ENCODE measurements at places on chromosomes 1 and 21. TPM values are rescaled to one million over a fixed set of nuclear protein-coding genes. Genes with fewer than 3 reads are reported as not detected.

DNA sequence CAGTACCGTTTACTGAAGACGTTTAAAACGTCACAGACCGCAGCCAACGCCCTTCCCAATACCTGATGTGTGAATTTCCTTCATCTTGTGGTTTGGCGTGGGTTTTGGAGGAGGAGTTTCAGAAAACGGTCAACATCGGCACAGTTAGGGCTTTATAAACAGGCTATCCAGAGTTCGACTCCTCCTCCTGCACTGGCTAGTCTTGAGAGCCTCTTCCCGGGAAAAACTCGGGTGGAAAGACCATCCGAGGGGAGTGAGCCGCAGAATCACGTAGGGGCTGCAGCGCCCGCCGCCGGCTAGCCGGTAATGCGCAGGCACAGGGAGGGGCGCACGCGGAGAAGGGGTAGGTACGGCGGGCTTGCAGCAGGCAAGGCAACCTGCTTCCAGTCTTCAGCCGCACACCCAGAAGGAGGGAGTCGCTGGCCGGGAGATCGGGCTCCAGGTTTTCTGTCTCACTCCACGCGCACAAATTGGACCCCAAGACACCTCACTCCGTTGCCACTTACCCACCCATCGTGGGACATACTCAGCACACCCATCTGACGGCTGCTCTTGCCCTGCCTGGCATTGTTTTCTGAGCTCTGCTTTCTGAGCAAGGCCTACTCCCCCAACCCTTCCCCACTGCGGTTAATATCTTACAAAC, 25.4 kb downstream of the SLC19A2 start:
- DNase-seq = peak; percentile 85

DNA sequence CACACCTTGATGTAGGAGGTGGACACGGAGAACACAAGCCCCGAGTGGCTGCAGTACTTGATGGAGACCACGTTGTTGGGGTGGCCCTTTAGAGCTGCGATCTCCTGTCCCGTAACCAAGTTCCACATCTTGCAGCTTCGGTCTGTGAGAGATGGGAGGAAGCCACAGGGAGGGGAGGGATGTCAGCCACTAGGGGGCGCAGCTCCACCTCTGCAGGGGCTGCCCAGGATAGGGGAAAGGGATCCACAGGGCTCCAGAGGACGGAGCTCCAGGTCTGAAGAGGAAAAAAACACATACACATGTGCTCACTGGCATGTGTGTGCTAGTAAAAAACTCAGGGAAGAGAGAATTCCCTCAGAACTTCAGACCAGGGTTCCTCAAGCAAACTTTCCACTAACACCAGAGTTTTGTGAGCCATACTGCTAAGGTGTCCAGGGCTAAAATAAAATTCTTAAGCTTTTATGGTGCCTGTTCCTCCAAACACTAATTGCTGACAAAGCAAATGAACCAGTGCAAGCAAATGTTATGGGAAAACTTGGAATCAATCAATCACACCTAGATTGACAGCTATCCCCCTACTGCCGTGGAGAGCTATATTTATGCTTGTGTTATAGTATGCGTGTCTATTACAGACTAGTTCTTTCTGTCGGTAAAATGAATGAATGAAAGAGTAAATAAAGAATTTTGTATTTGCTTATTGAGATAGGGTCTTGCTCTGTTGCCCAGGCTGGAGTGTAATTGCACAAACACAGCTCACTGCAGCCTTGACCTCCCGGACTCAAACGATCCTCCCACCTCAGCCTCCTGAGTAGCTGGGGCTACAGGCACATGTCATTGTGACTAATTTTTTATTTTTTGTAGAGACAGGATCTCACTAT, 43.7 kb downstream of the KIF21B start:
- peak; percentile 1 for DNase-seq

Gene G0S2
- total RNA-seq = 301 TPM

Gene CA6
- total RNA-seq = not detected

DNA sequence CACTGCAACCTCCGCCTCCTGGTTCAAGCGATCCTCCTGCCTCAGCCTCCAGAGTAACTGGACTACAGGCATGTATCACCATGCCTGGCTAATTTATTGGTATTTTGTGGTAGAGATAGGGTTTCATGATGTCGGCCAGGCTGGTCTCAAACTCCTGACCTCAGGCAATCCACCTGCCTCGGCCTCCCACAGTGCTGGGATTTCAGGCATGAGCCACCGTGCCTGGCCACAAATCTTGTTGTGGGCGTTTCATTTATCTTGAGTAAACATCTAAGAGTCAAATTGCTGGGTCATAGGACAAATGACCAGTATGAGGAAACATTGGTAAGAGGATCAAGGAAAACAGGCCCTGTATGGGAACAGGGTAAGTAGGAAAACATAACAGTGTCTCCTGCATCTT, 17.9 kb downstream of the TMEM200B start:
- DNase-seq = no peak

Gene SKI
- 8.4 TPM for total RNA-seq

DNA sequence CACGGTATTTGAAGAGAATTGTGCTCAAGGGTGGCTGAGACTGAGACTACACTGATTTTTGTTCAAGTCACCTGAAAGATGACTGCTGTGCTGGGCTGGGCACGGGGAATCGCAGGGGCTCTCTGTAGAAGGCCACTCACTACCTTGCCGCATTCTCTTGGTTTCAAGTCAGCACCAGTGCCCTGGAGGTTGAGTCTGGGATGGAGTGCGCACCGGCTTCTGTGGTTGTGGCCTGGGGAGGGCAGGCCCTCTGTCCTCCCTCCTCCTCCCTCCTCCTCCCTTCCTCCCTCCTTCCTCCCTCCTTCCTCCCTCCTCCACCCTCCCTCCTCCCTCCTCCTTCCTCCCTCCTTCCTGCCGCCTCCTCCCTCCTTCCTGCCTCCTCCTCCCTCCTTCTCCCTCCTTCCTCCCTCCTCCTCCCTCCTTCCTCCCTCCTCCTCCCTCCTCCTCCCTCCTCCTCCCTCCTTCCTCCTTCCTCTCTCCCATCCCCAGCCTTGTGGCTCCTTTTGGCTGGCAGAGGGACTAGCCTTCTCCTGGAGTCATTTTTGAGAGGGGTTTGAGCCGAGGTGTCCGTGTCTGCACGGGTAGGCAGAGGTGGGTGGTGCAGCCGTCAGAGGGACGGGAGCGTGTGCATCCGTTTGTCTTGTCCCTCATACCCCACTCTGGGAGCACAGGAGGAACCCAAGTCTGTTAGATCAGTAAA, 9.5 kb downstream of the RER1 start:
- no peak for DNase-seq

GRCh38 chr1:74427681-74428080, 84.7 kb downstream of the LRRC53 start:
- no peak for DNase-seq

DNA sequence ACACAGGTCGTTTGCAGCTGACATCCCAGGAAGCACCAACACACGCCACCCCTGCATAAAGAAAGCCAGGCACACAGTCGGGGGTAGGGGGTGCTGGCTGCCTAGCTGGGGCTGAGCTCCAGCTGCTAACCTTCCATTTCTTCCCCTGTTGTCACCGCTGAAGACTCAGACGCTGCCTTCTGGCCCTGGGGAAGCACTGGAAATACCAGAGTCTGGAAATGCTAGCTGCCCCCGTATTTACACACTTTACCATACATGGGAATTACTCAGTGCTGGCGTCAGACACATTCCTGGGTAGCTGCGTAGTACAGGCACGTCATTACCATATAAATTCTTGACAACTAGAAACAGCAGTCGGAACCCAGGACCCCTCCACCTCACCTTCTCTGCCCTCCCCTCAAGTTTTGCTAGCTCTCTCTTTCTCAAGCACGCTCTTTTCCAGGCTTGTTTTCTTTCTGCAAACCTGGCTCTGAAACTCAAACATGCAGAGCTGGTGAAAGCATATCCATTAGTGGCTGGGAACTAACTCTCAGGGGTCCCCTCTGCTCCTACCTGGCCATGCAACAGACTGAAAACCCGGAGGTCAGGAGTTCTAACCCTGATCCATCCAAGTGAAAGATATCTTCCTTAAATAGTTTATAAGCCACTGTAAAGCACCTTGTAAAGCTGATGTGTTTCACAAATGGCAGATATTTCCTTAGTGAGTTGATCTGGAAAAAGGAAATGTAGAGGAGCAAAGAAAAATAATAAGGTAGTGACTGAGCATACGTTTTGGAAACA, 3.3 kb downstream of the CSRP1 start:
- peak; percentile 97 for DNase-seq

- DNase-seq = no peak
Observed at GRCh38 chr21:44637018-44637850, at the start of gene KRTAP10-10. TSS of gene KRTAP10-10 (plus strand) at chr21:44637356. CDS start at chr21:44637418, 62 bp downstream.

Gene SPATA45
- total RNA-seq = not detected

- DNase-seq = no peak
Observed at GRCh38 chr1:153527683-153528040, 8.1 kb downstream of the S100A6 start.

Gene RIMS3
- 0.26 TPM for total RNA-seq

Gene FAM76A
- total RNA-seq = 14.7 TPM

- DNase-seq = no peak
Observed at GRCh38 chr1:45583666-45584350, at the start of gene NASP. TSS of gene NASP (plus strand) at chr1:45584041. CDS start at chr1:45584147, 106 bp downstream.

- DNase-seq = no peak
Observed at GRCh38 chr1:184191181-184191621, 139.7 kb downstream of the TSEN15 start.

GRCh38 chr1:31031330-31032143, 34.0 kb downstream of the PUM1 start:
- DNase-seq = no peak

DNA sequence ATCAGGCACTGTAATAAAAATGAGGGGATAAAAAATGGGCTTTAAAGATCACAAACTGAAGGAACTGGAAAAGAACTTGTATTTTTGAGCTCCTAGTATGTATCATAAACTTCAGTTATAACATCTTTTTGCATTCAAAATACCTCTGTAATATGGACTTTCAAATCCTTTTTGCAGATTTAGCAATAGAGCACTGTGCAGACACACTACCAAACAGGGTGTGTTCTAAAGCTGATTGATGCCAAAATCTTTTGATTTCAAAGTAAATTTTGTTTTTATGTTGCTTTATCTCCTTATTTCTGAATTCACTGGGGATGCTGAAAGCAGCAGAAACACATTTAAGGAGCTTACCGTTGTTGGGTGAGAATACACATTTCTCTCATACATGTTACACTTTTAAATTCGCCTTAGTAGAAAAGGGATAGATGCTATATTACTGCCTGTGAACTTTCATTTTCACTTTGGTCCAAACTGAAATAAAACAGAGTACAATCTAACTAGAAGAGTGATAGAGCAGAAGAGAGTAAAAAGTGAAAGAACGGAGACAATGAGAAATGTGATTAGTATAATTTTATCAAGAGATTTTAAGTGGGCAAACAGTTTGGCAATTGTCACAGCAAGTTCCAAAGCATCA, 1126.6 kb downstream of the BRINP3 start:
- no peak for DNase-seq

Gene HPCA
- not detected for total RNA-seq

DNA sequence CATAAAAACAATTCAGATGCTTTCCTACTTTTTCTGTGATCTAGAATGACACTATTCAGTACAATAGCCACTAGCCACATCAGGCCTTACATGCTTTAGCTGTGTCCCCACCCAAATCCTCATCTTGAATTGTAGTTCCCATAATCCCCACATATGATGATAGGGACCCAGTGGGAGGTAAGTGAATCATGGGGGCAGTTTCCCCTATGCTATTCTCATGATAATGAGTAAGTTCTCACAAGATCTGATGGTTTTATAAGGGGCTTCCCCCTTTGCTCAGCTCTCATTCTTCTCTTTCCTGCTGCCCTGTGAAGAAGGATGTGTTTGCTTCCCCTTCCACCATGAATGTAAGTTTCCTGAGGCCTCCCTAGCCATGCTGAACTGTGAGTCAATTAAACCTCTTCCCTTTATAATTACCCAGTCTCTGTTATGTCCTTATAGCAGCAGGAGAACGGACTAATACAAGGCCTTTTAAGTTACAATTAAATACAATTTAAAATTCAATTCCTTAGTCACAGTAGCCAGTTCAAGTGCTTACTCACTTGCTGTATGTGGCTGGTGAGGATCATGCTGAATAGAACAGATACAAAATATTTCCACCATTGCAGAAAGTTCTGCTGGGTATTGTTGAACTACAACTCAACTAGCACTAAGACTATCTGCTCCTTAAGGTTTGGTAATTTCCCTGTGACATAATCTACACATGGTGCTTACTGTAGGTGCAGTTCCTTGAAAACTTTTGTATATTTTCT, 106.7 kb downstream of the SCMH1 start:
- no peak for DNase-seq

Gene MOB3C
- 8.4 TPM for total RNA-seq

Measured in bronchial epithelial cell (primary cell).